ENCODE measurements at places on chromosomes 11 and 22. TPM values are rescaled to one million over a fixed set of nuclear protein-coding genes. Genes with fewer than 3 reads are reported as not detected.

- no peak for DNase-seq
- no peak overlapping the region for H3K4me3 ChIP-seq
- no peak overlapping the region for H3K27ac ChIP-seq
- no peaks in the 10 kb centered on the region for H3K4me1 ChIP-seq
- H3K27me3 ChIP-seq, result no peaks in the 10 kb centered on the region
Measured at GRCh38 chr11:57288771-57289579, 35.8 kb downstream of the TNKS1BP1 start.

GRCh38 chr11:95717314-95717713 is 72.3 kb downstream of the FAM76B start:
- no peaks in the 10 kb centered on the region for H3K4me1 ChIP-seq
- H3K36me3 ChIP-seq, result no peaks in the 10 kb centered on the region
- no peak for DNase-seq
- H3K27ac ChIP-seq, result no peak overlapping the region
- no peaks in the 10 kb centered on the region for H3K27me3 ChIP-seq

CD151 gene
- total RNA-seq, result 620 TPM

DNAJC24 gene
- 18.9 TPM for total RNA-seq

TRIM66 gene
- total RNA-seq, result 9.4 TPM
